ENCODE measurements at places on chromosomes 7 and 10. TPM values are rescaled to one million over a fixed set of nuclear protein-coding genes. Genes with fewer than 3 reads are reported as not detected.

ERVW-1 gene
- not detected for total RNA-seq

STEAP4 gene
- total RNA-seq = not detected

NUTM2D gene
- 1.7 TPM for total RNA-seq

VGF gene
- total RNA-seq = 8.9 TPM

A1CF gene
- total RNA-seq = not detected

TRIM24 gene
- total RNA-seq = 9.1 TPM

GPER1 gene
- 0.86 TPM for total RNA-seq

WDR11 gene
- 17.4 TPM for total RNA-seq

STEAP2 gene
- 4.2 TPM for total RNA-seq

CPA4 gene
- total RNA-seq = 4.5 TPM
